GM12878 (cell line): ENCODE measurements at places on chromosomes 2 and 18. TPM values are rescaled to one million over a fixed set of nuclear protein-coding genes. Genes with fewer than 3 reads are reported as not detected.

TUBA3E gene
- not detected in 2 replicates for total RNA-seq

EFHD1 gene
- 0.19 TPM in 1 of 2 replicates, not detected in the other for total RNA-seq

LRRC30 gene
- total RNA-seq, result not detected in 2 replicates

CTAGE1 gene
- not detected in 2 replicates for total RNA-seq

RNF125 gene
- total RNA-seq, result 3.9 and 4.1 TPM in 2 replicates

PROKR1 gene
- not detected in 2 replicates for total RNA-seq

SLC16A14 gene
- 5.6 and 6.4 TPM in 2 replicates for total RNA-seq

RBKS gene
- total RNA-seq, result 0.88 and 1.7 TPM in 2 replicates

DHRS9 gene
- 0.16 TPM in 1 of 2 replicates, not detected in the other for total RNA-seq

ANKRD30BL gene
- total RNA-seq, result 0.05 TPM in 1 of 2 replicates, not detected in the other

VWA3B gene
- not detected in 2 replicates for total RNA-seq

ITPRIPL1 gene
- 23.8 and 28.7 TPM in 2 replicates for total RNA-seq

BMPR2 gene
- total RNA-seq, result 15.6 and 15.7 TPM in 2 replicates

DSG1 gene
- 2.8 and 3.9 TPM in 2 replicates for total RNA-seq

DQX1 gene
- 0.85 and 0.98 TPM in 2 replicates for total RNA-seq

PCARE gene
- 0.03 and 0.08 TPM in 2 replicates for total RNA-seq

AQP12A gene
- total RNA-seq, result not detected in 2 replicates

TRABD2A gene
- total RNA-seq, result 5.0 and 5.7 TPM in 2 replicates

AAMP gene
- 64.8 and 66.3 TPM in 2 replicates for total RNA-seq

BCL11A gene
- 22.7 and 26.6 TPM in 2 replicates for total RNA-seq
